ENCODE measurements at places on chromosomes 4 and X.

DNA sequence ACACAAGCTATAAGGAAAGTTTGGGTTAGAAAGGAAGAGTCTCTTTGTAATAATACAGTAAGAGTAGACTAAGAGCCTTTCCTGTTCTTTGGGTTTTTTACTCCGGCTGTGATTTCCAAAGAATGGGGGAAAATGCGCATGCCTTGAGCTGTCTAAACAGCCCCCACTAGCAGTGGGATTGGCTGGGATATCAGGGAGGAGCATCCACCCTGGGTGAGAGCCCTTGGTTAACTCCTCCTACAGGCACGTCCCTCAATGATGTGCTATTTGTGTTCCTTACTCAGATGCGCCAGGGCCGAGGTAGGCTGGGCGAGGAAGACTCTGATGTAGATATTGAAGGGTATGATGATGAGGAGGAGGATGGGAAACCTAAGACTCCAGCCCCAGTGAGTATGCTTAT, 74.0 kb upstream of the OGT start:
- no peak for DNase-seq

- no peak for DNase-seq
These were observed 728 bp downstream of the UBA6 start for GRCh38 chr4:67700116-67700737.

DNA sequence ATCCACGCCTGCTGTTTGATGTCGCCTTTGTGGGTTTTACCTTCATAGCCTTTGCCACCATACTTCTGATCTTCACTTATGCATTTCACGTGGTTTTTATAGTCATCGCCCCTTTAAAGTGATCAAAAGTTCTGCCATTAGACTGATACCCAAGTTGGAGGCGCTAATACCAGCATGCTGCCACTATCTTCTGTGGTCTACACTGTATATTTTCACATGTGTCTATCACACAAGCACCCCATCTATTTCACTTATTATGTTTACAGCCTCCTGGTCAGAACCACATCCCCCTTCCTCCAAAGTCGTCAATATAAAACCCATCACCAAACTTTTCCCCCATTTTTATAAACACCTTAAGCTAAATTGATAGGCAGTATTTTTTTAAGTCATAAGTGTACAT, 8.2 kb downstream of the LYAR start:
- DNase-seq, result no peak

- peak; percentile 70 for DNase-seq
These were observed 1.3 kb downstream of the PCDH7 start for GRCh38 chr4:30721185-30722091.

DNA sequence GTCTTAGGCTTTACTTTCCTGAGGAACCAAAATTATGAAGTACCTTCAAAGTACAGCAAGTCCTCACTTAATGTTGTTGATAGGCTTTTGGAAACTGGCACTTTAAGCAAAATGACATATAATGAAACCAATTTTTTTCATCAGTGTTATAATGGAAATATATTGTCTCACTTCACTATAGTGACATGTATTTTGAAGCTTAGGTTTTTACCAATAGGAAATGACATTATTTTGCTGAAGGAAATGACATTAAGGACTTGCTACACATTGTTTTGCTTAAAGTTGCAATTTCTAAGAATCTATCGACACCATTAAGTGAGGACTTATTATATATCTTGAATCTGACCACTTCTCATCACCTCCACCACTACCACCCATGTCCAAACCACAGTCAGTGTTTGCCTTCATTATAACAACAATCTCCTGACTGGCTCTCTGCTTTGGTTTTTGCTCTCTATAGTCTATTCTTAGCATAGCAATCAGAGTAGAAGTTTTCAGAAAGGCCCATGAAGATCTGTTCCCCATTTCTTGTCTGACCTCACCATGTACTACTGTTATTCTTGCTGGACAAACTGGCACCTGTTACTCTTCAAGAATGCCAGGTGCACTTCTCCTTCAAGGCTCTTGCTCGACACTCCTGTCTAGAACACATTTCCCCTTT, 311.2 kb downstream of the BMPR1B start:
- no peak for DNase-seq

DNA sequence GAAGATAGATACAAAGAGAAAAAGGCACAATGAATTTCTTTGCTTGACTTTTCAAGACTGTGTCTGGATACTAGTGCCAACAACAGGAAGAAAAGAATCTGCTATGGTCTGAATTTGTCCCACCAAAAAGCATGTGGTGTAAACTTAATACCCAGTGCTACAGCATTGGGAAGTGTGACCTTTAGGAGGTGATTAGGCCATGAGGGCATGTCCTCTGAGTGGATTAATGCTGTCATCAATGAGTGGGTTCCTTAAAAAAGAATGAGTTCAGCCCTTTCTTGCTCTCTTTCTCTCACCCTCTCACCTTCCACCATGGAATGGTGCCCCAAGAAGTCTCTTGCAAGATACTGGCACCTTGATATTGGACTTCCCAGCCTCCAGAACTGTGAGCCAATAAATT, 155.7 kb upstream of the GPRIN3 start:
- DNase-seq, result no peak

DNA sequence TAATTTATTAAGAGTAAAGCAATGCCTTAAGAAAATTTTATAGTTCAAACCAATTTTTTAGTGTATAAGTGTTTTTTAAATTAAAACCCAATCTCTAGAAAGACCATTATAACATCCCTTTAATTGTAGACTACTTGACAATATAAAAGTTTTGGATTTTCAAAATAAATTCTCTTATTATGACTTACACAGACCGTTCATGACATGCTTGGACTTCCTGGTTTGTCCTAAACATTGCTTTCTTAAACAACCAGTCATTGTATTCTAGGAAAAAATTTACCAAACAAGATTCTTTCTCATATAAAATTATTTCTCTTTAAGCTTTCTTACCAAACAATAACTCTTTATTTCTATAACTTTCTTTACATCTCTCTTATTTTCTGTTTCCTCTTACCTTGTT, 49.0 kb upstream of the CXorf51A start:
- DNase-seq, result no peak

DNA sequence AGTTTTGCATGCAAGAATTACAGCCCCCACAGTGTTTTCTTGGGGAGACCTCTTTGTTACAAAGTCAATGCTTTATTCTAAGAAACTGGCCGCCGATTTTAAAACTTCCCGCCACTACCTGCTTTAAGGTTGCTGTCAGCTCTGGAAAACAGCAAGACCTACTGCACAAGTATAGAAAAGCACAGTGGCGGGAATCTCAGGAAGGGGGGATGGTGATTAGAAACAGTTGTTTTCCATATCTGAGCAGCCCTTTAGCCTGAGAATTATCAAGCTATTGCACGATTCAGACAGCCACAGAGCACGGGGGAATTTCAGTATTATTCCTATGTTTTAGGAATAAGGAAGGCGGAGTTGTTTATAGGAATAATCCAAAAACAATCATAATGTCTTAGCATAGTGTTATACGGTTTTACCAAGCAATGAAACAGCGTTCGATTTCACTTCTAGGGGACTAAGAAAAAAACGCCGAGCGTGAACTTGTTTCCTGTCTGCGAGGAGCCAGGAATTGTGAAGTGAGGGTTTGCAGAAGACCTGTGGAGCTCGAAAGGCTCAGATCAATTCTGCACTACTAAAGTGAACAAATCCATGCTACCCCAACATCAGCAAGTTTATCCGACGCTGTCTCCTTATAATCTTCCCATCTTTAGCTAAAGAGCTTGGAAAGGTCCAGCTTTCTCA, 81.3 kb downstream of the HMGN5 start:
- no peak for DNase-seq

- peak; percentile 70 for DNase-seq
These were observed 338.1 kb downstream of the BCOR start for GRCh38 chrX:39759526-39760224.

- no peak for DNase-seq
These were observed 50.9 kb downstream of the CEP44 start for GRCh38 chr4:174334628-174335027.

- no peak for DNase-seq
These were observed 54.5 kb downstream of the CHM start for GRCh38 chrX:85992811-85993229.

DNA sequence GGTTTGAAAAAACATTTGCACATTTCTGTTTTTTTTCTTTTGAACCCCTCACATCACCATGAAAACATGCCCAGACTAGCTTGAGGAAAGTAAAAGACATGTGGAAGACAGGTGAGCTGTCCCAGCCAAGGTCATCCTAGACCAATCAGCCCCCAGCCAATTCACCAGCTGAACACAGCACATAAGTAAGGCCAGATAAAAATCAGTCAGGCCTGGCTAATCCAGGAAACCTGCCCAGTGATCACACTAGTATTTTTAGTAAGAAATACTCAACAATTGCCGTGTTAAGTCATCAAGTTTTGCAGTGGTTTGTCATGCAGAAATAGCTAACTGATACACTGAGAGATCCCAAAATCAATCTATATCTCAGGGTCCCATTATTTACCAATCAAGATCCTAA, 4.4 kb upstream of the SMR3A start:
- no peak for DNase-seq

DNA sequence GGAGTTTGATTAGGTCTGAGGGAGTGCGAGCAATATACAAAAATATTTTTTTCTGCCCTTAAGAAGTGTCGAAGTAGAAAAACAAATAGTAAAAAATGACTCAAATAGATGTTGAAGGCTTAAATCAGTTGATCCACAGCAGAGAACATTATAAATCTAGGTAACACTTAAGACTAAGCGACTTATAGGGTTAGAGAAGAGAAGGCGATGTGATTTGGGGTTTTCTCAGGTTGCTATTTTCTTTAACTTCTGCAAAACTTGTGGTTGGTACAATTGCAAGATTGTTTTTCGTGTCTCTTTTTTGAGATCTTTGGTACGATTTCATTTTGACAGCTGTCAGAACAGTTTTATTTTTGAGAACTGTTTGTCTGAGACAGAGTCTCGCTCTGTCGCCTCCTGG, 1479.5 kb downstream of the PCDH7 start:
- DNase-seq, result no peak

DNA sequence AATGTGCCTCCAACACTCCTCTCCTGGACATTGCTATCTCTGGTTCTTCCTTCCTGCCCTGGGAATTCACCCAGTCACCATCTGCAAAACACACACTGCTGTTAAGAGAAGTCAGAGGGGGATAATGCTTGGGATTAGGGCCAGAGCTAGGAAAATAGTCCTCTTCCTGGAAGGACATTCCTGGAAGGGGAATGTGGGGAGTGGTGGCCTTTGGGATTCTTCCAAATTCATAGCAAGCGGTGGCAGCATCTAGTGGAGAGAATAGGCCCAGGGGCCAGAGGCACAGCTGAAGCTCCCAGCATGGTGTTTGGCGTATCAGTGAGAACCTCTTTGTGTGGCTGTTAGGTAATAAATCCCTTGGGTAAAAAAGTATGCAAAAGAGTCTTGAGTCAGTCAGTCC, 34.3 kb downstream of the SHROOM4 start:
- DNase-seq, result no peak

DNA sequence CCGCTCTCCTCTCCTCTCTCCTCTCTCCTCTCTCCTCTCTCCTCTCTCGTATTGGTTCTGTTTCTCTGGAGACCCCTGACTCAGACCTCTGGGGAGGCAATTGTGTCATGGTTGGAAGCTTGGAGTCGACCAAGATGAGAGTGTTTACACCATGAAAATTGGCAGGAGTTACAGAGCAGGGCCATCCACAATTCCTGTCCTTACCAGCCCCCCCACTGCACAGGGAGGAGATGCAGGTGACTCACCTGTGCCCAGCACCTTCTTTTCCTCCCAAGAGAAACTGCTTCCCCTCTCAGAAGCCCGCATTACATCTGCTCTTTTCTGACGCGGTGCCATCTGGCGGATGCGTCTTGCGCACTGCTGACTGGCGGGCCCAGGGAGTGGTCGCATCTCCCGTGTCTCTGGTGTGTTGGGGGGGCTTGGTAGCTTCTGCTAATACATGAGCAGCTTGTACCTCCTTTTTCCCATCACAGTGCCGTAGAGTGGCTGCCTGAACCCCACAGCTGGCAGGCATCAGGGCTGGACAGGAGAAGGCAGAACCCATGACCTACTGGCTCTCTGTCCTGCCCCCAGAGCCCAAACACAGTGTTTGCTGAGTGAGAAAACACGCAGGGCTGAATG, 31.4 kb upstream of the GPR78 start:
- no peak for DNase-seq

GRCh38 chr4:142030010-142030409, 393.6 kb downstream of the IL15 start:
- no peak for DNase-seq

- no peak for DNase-seq
These were observed 365.3 kb upstream of the TEX13C start for GRCh38 chrX:124954402-124954801.

- DNase-seq, result no peak
These were observed 67.7 kb downstream of the MCF2 start for GRCh38 chrX:139640259-139640658.

DNA sequence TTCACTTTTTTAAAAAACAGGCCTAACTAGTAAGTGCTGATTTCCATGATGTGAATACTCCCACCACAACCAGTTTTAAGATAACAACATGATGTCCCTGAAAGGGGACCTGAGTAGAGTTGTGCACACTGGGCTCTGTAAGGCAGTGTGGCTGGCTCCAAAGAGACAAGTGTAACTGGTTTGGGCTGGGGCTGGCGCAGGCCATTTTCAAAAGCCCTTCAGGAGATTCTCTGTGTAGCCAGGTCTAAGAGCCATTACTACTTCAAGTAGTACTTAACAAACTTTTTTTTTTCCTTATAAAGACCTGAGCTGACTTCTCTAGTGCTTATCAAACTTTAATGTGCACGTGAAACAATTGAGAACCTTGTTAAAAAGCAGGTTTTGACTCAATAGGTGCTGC, 4.3 kb downstream of the QRFPR start:
- DNase-seq, result no peak

DNA sequence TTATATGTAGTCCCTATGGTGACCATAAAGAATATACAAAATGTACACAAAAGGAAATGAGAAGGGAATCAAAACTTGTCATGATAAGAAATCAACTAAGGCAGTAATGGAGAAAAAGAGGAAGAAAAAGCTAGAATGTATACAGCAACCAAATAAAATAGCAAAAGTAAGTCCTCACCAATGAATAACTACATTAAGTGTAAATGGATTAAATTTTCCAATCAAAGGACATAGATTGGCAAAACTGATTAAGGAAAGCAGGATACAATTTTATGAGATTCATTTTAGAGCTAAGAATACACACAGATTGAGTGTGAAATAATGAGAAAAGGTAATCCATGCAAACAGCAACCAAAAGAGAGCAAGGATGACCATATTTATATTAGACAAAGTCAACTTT, 157.4 kb downstream of the TET2 start:
- no peak for DNase-seq

GRCh38 chrX:104335756-104336155, 81.0 kb upstream of the ESX1 start:
- DNase-seq, result no peak

- DNase-seq, result no peak
These were observed 11.1 kb downstream of the FABP2 start for GRCh38 chr4:119310826-119311225.

- no peak for DNase-seq
These were observed 419.9 kb upstream of the SLIT2 start for GRCh38 chr4:19831644-19832285.

GRCh38 chrX:40524423-40524822, 56.3 kb upstream of the ATP6AP2 start:
- DNase-seq, result no peak

- no peak for DNase-seq
These were observed 1176.7 kb downstream of the NLGN4X start for GRCh38 chrX:5051831-5052491.

Data from left hindlimb (tissue), 1 donor.